ENCODE measurements at places on chromosomes 1 and 21.

DNA sequence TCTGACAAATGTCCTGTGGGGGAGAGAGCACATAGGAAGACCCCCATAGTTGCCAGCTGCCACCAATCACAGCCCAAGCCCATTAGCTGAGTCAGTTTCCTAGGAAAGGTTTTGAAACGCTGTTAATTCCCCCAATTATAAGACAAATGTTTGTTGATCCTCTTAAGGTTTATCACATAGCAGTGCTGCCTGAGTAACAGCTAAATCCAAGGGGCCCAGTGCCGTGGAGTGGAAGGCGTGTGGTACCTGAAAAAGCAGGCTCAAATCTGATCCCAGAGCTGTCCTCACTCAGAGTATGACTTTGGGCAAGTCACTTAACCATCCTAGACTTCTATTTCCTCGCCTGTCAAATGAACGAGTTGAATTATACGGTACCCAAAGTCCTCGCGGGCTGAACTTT, 69.5 kb downstream of the GRIK3 start:
- DNase-seq = no peak

DNA sequence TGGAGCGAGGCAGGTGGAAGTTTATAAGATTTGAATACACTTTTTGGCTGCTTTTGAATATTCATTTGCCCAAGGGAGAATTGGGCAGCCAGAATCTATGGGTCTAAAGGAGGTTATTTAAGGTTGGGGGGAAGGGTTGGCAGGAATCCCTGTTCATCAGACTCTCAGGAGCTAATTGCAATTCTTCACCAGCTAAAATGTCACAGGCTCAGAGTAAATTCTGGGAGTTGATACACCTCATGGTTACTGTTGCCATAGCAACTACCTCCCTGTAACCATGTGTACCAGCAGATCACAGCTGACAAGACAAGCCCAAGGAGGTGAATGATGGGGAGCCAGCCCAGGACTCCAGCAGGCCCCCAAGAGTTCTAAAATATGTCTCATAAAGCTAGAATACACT, 75.5 kb downstream of the CAMK2N1 start:
- no peak for DNase-seq

DNA sequence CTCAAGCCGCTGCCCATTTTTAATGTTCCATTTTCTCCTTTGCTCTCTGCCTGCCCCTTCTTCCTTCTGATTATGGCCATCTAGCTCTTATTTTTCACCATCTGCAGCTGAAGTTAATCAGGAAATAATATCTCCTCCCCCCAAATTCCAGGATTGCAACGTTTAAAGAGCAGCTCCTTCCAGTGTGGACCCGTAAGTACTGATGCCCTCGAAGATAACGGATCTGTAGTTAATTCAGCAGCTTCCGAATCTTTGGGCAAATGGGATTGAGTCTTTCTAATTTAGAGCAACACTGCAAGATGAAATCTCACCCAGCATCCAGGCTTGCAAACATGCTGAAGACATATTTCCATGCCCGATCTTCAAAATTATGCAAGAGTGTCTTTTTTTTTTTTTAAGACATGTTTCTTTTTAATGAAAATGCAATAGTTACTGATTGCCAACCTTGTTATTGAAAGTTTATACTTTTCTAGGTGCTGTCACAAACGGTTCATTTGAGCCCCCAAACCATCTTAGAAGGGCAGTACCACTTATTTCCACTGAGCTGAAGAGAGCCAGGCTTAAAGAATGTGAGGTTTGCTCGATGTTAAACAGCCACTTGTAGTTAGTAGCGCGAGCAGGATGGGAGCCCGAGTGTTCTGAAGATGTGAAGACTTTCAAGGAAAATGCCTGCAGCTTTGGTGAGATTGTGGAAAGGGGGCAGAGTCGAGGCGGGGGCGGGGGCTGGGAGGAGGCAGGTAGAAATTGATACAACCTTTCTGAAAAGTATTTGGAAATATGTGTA, 10.9 kb upstream of the RCAN3 start:
- no peak for DNase-seq

DNA sequence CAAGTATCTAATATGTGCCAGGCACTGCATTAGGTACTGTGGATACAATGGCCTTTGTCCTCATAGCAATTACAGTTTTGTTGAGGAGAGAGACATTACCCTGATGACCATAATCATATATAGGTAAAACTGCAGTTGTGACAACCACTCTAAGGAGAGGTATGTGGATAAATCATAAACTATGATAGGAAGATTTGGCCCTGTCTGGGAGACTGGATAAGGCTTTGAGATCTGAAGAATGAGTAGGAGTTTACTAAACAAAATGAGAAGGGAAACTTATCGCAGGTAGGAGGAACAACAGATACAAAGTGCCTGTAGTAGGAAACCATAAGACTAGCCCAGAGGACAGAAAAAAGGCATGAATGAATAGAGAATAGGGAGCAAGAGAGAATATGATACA, 4.4 kb downstream of the TMCO1 start:
- DNase-seq = no peak

DNA sequence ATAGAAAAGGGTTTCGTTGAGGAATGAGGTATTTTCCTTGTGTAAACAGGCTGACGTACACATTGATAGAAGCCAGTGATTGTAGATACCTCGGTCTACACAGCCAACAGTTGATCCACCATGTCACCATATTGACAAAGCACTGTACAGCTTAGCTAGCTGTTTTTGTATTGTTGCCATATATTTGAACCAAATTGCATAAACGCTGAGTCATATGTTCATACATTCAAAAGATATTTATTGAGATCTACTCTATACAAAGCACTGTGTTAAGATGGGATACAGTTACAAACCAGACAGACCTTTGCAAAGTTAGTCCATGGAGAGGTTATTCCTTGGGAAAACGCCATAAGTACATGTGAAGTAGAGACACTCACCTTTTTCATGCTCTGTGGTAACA, 132.4 kb upstream of the ATP1B1 start:
- no peak for DNase-seq

DNA sequence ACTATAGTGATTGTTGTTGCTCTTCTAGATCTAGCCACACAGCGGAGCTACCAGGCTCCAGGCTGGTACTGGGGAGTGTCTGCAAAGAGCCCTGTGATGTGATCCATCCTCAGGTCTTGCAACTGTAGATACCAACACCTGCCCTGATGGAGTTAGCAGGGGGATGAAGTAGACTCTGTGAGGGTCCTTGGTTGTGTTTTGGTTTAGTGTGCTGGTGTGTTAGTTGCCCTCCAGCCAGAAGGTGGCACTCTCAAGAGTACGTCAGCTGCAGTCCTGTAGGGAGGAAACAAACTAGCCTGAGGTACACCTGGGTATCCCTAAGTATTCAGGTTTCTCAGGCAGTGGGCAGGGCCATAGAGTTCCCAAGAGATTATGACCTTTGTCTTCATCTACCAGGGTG, 81.2 kb upstream of the TMPRSS2 start:
- DNase-seq = no peak

DNA sequence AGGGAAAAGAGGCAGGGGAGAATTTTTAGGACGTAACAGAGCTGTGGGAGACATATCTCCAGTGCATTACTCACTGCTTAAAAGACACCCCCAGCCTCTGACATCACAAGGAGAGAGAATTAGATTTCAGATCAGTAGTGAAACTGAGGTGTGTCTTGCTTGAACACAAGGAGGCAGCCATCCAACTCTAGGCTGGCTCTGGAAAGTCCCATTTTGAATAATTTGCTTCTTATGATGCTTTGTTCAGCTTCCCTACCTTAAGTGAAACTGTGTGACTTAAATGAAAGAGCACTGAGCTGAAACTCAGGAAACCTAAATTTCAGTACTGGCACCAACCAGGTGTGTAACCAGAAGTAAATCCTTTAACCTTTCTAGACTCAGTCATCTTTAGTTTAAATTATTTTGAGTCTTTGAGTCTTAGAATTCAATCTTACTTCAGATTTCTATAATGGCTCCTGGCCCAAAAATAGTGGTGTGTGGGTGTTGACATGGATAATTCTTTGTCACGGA, 251.6 kb upstream of the SGIP1 start:
- DNase-seq = no peak

DNA sequence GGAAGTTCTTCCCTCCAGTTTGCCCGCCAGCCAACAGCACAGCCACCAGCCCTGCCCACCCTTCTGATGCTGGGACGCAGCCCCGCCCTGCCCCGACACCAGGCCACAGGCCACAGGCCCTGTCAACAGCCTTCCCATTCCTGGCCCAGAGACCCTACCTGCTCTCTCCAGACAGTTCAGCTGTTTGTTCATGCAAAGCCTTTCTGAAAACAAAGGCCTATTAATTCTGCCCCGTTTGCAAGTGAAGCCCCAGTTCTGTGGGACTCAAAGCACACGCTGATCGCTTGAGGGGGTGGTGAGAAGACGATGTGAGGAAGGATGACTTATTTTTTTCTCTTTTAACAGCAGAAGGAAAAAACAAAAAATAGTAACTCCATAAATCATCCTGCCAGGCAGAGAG, 55.4 kb upstream of the KIF26B start:
- DNase-seq = no peak

DNA sequence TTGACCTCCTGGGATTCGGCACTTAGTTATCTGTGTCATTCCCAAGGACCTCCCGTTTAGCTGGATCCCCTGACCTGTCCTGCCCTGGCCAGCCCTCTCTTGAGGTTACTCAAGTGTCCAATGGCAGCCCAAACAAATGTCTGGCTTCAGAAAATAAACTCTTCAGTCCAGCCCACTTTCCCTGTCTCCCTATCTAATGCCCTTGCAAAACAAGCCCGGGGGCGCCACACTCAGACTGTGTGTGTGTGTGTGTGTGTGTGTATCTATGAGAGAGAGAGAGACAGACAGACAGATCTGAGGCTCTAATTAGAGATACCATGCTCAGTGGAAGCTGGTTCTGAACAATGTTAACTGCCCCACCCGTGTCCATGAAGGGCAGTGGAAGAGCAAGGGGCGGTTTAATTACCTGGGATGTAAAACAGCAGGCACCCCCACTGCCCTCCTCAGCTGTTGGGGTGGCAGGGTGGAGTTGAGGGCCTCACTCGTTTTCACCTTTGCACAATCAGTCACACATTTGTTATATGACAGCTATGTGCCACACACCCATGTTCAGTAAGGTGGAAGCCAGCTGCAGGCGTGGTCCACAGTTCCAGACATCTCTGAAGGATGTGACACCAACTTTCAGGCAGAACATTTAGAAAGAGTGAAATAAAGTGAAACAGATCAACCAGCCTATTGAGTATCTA, 57.4 kb downstream of the B3GALT5 start:
- DNase-seq = no peak

- no peak for DNase-seq
These were observed 545.2 kb upstream of the BRINP3 start for GRCh38 chr1:191022856-191023255.

DNA sequence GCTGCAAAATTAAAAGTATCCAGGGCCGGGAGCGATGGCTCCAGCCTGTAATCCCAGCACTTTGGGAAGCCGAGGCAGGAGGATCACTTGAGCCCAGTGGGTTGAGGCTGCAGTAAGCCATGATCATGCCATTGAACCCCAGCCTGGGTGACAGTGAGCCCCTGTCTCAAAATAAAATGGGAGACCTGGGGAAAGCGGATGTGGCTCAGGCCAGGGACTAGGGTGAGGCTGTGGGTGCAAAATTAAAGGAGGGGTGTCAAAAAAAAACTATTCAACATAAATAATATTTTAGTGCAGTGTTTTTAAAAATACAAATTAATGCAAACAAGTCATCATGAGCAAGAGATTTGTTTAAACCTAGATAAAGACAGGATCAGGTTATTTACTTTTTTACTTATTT, 100.1 kb upstream of the SLC45A1 start:
- DNase-seq = no peak

GRCh38 chr1:6889875-6890480, 104.7 kb downstream of the CAMTA1 start:
- no peak for DNase-seq

GRCh38 chr1:214184992-214185391, 96.0 kb upstream of the SMYD2 start:
- DNase-seq = no peak

- no peak for DNase-seq
These were observed 37.1 kb upstream of the NBL1 start for GRCh38 chr1:19606817-19607642.

GRCh38 chr1:101344745-101345144, 107.9 kb downstream of the S1PR1 start:
- no peak for DNase-seq

DNA sequence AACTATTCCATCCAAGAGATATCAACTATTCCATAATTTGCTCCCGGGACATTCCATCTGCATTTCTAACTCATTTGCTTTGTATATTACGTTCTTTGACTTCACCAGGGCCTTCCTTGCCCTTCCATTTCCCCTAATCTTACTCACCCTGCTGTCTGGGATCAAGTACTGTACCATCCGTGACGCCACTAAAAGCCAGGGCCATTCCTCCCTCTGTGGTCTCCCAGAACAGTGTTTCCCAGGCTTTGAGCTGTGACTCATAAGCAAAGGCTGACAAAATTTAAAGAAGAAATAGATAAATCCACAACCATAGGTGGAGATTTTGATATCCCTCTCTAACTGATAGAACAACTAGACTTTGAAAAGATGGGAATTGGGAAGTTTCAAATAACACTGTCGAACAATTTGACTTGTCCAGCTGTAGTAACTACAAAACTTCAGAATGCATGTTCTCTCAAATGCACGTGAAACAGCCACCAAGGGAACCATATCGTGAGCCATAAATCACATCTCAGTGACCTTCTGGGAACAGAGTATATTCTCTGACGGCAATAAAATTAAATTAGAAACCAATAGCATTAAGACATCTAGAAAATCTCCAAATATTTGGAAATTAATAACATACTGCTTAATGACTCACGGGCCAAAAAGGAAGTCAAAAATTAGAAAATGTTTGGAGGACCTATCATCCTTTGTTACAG, 501.0 kb downstream of the SETD4 start:
- DNase-seq = no peak

GRCh38 chr1:29835874-29836273, 599.6 kb downstream of the PTPRU start:
- no peak for DNase-seq

DNA sequence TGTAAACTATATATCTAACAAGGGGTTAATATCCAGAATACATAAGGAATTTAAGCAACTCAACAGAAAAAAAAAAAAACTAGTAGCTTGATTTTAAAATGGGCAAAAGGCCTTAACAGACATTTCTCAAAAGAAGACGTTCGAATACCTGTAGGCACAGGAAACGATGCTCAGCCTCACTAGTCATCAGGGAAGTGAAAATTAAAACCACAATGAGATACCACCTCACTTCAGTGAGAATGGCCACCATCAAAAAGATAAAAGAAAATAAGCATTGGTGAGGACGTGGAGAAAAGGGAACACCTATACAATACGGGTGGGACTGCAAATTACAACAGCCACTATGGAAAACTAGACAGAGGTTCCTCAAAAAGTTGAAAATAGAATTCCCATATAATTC, 37.3 kb downstream of the NPHP4 start:
- no peak for DNase-seq

DNA sequence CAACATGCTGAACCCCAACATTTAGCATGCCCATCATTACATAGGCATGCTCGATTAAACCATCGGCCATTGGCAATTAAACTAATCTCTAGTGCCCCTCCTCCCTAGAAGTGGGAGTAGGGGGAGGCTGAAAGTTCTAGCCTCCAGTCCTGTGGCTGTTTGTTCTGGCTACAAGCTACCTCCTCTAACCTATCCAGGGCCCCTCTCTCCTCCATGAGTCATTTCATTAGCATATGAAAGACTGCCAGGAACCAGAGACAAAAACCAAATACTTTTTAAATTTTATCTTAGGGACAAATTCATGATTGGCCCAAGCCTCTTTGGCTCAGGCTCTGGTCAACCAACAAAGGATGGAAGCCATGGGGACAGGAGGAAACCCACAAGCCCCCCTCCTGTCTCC, 231.1 kb downstream of the CACNA1E start:
- DNase-seq = no peak

- DNase-seq = no peak
These were observed 1.3 kb downstream of the RIT1 start for GRCh38 chr1:155909894-155910293.

GRCh38 chr1:48853006-48853405, 76.3 kb upstream of the BEND5 start:
- no peak for DNase-seq
